ENCODE measurements at places on chromosomes 7 and 10. TPM values are rescaled to one million over a fixed set of nuclear protein-coding genes. Genes with fewer than 3 reads are reported as not detected.
A peak's percentile ranks its signal among the peaks of the same experiment; 100 is the strongest.

GRCh38 chr10:3709456-3710060 is 75.5 kb downstream of the KLF6 start:
- no peak for DNase-seq

DNA sequence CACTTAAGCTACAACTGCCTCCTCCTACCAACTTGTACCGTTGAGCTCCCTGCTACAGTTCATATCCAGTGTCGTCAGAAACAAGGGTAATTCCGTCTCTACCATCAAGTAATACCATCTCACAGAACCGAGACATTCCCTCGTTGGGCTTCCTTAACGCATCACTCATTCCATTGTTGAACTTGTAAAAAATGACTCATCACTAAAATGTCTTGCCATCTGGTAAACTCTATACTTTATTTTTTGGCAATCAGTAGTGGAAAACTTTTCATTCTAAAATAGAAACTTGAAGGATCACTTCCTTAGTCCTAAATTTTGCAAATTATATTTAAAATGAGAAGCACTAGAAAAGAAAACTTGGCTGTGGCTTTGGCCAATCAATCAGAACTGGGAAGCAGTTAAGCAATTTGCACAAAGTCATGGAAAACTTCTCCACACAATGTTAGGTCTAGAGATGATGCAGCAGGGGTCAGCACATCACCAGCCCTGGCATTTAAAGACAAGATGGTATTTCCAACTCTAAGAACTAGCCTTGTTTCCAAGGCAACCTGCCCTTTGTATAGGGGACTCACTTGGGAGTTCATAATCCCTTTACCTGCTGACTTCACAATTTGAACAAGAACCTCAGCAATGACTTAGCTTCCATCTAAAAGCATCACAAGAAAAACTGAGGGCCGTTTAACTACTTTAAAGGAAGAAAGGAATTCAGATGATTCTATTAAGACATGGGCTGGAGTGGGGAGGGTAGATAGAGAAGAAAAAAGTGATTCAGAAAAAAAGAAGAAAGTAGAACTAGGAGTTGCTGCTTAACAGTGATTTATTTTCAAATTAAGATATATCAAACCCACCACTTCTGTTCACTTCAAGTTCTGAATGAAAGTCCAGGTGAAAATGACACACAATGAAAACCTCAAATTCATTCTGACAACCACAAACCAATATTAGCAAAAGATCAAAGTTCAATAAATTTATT is 288.1 kb downstream of the PARD3 start:
- DNase-seq = no peak

GRCh38 chr7:95199779-95200558 is 124.4 kb downstream of the PON1 start:
- DNase-seq = no peak

DNA sequence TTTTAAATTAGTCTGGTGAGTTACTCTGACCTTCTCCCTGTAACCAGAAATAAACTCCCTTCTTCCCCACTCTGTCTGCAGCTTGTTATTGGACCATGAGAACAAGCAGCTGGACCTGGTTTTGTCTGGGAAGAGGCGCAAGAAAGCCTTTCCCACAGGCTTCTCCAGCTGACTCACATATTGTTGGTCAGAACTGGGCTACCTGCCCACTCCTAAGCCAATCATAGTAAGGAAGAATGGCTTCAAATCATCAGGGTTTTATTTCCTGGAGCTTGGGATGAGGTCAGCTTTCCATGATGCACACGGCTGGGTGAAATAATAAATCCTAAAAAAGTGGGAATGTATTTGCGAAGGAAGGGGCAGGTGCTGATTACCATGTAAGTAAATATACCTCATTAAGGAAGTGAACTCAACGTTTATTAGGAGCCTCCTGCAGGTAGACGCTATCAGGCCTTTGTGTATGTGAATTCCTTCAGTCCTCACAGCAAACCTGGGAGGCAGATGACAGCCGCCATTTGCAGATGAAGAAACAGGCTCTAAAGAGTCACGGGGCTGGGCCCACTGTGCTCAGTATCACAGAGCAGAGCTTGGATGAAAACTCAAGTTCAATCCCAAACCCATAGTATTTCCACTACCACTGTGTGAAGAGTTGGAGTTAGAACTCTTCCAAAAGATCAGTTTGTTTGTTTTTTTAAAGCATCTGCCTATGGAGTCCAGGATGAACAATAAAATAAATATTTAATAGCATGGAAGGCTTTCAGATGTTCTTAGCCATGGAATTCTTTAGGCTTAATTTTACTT is 32.8 kb downstream of the IL15RA start:
- DNase-seq = no peak

GRCh38 chr7:44969701-44970522 is 8.9 kb downstream of the MYO1G start:
- no peak for DNase-seq

Gene EVX1
- total RNA-seq = not detected

DNA sequence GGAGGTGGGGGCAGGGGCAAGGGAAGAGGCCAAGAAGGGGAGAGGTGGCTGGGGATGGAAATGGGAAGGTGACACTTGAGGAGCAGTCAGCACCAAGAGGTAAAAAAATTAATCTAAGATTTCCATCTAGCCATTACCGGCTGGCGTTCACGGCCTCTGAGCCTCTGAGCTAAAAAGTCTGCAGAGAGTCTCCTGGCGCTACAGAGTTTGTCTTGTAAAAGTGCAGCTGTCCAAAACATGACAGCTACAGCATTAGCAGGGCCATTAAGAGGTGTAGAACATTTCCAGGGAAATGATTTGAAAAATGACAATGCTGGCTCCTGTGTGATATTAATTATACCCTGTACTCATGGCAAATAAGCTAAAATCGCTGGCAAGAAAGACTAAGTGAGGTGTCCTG is 167.6 kb downstream of the LRMDA start:
- no peak for DNase-seq

- DNase-seq = no peak
These were observed 282.0 kb upstream of the AKR1E2 start for GRCh38 chr10:4543938-4544533.

- no peak for DNase-seq
These were observed 8.6 kb upstream of the INSIG1 start for GRCh38 chr7:155289107-155289506.

- DNase-seq = no peak
These were observed 426.6 kb downstream of the PLXNA4 start for GRCh38 chr7:132149436-132150304.

Gene NFKB2
- 35.6 TPM for total RNA-seq

Gene INMT
- 0.94 TPM for total RNA-seq

DNA sequence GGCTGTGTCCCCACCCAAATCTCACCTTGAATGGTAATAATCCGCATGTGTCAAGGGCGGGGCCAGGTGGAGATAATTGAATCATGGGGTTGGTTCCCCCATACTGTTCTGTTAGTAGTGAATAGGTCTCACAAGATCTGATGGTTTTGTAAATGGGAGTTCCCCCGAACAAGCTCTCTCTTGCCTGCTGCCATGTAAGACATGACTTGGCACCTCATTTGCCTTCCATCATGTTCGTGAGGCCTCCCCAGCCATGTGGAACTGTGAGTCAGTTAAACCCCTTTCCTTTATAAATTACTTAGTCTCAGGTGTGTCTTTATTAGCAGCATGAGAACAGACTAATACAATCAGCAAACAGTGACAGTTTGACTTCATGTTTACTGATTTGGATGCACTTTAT is 14.6 kb upstream of the R3HCC1L start:
- DNase-seq = no peak

DNA sequence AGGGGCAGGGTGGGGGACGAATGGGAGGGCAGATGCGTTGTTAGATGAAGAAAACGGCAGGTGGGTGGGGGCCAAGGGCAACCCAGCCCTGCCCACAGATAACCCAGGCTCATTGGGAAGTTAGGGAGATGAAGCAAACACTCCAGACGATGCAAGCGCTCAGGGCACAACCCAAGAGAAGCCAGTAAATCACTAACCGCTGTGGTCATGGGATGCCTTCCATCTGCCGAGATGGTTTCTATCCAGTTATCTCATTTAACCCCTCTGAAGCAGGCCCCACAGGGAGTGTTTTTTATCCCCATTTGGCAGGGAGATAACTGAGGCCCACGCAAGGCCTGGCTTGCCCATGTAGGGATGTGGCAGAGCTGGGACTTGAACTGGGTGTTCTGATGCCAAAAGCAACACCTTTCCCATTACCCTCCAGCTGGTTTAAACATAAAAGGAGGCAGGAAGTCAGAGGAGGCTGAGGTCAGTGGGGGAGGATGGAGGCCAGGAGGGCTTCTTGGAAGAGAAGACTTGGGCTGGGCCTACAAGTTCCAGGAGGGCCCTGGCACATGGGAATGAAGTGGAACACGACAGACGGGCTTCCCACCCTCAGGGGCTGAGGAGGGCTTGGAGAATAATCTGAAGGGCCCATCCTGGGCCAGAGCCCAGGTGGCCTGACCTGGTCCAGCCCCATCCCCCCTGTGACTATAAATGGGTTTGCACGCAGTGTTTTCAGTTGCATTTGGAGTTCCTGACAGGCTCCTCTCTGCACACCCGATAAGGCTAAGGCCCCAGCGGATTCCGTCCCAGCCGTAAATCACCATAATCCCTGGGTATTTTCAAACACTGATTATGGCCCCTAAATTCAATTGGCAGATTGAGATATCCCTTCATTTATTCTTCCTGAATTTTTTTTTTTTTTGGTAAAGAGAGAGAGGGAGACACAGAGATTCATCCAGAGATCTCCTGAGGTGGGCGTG is 80.9 kb downstream of the NEURL1 start:
- no peak for DNase-seq

Gene NANOS1
- 0.52 TPM for total RNA-seq

GRCh38 chr10:1738950-1739349 is 1.6 kb upstream of the ADARB2 start:
- no peak for DNase-seq

DNA sequence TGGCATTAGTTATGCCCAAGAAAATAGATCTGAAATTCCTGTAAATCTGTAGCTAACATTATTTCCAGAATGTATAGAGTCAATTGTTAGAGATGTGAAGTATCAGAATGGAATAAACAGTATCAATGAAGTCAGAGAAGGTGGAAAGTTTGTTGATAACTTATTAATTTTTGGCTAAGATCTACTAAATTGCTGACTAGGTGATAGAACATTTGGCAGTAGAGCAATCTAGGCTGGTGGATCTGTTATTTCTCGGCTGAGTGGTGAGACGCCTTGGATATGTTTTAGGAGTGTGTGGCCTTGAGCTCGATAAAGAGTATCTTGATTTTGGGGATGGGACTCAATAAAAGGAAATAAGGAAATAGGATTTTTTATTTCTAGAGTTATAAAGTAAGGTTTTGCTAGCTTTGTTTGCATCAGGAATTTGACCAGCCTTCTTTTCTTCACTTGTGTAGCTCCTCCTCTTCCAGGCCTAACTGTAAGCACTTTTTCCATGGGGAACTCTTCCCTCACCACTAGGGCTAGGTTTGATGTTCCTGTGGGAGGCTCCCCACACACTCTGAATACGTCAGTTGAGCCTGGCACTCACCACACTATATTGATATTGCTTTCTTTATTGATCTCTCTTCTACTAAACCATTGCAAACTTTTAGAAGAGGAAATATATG is 86.8 kb upstream of the CSTF2T start:
- DNase-seq = no peak

DNA sequence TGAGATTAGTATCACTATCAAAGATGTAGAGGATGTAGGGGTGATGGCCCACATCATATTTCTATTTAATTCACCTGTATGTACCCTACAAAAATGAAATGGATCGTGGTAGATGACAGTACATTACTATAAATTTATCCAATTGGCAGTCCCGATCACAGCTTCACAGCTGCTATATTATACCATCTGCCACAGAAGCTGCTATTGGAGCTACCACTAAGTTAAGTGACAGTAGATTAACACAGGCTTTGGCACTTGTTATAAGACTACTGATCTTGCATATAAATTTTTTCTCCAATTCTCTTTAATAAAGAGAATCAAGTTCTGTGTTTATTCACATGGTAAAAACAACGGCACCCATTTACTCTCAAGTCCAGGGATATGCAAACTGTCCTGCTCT is 24.9 kb upstream of the MAGI2 start:
- DNase-seq = no peak

Gene CACNB2
- 0.85 TPM for total RNA-seq

Gene FAM25C
- total RNA-seq = 0.57 TPM

DNA sequence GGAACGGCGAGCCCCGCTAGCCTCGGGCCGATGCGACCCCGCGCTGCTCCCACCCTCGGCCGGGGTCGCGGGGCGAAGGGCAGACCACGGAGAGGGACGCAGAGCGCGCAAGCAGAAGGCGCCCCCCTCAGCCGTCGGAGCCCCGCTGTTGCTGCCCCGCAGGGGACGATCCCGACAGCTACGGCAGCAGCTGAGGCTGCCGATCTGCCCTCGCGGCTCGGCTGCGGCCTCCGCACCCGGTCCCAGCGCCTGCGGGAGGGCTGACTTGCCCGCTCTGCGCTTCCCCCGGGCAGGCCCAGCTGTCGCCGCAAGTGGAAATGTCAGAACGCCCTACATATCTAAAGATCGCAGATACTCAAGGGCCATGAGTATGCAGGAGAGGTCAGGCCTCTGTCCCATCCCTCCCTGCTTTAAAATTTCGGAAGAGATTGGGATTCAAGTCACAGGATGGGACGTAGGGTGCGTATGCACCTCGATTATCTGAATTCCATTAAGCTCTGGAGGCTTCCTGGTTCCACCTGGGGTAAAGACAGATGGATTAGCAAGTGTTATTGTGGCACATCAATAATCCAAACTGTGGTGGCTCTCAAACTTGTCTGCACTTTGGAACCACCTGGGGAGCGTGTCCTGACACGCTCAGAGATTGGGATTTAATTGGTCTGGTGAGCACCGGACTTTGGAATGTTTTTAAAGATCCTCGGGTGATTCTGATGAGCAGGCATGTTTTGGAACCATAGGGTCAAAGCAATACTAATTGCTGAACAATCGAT is at the start of gene CRPPA:
TSS of gene CRPPA (minus strand) at position 206 of the 770 bp plus-strand sequence. CDS start 216 bp downstream, outside the sequence.
- DNase-seq = peak; percentile 39

DNA sequence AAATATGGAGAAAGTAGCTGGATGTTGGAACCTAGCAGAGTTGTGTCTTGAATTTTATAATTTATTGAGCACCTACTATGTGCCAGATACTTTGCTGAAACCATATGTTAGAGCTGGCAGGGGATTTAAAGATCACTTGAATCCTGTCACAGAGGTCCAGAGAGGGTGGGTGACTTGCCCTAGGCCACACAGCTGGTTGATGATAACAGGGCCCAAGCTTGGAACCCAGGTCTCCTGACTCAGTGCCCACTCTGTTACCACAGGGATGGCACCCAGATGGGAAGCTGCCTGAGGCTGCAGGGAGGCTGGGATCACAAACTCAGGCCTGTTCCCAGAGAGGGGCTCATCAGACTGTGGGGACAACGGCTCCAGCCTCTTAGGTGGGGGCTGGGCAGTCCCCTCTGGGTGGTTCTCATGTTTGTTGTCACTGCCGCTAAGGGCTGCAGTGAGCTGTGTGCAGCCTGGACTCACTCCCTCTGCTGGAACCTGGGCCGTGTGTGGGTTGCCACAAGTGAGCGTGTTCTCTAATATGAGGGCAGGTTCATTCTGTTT is 18.6 kb downstream of the GOLGA7B start:
- DNase-seq = no peak

- DNase-seq = no peak
These were observed 632.5 kb upstream of the ANKRD30A start for GRCh38 chr10:36492590-36493515.

Gene MIOS
- total RNA-seq = 32.9 TPM

- DNase-seq = no peak
These were observed 55.6 kb upstream of the SEMA3E start for GRCh38 chr7:83704564-83704963.

GRCh38 chr7:124712017-124712416 is 53.6 kb downstream of the GPR37 start:
- DNase-seq = no peak

Gene PON3
- total RNA-seq = 3.2 TPM

Gene STRIP2
- 1.9 TPM for total RNA-seq
